Cardiac fibroblast (primary cell): ENCODE measurements at places on chromosomes 16 and 17.

GRCh38 chr17:50150354-50151040, at the start of gene PPP1R9B:
Gene PPP1R9B (minus strand): TSS chr17:50150677. CDS start chr17:50150513, 164 bp downstream.
- DNase-seq = no peak

- DNase-seq = no peak
Measured at GRCh38 chr17:64017381-64017980, 3.0 kb downstream of the ICAM2 start.

GRCh38 chr17:58310511-58311428, 17.8 kb downstream of the TSPOAP1 start:
- DNase-seq = no peak

DNA sequence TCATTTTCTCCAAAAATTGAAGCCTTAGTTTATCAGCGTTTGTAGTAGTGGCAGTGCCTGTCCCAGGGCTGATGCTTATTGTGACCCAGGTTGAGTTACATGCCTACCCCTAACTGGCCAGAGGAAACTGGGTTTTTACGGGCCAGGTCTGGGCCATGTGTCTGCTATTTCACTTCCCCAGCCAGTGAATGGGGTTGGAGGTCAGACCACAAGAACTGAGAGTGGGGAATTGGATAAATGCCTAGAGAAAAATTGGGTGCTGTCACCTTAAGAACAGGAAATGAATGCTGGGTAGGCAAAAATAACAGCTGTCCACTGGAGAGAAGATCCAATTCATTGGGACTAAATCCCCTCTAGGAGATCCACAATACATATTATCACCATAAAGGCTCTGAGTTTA, 5.2 kb downstream of the ADPRM start:
- DNase-seq = peak; percentile 55

DNA sequence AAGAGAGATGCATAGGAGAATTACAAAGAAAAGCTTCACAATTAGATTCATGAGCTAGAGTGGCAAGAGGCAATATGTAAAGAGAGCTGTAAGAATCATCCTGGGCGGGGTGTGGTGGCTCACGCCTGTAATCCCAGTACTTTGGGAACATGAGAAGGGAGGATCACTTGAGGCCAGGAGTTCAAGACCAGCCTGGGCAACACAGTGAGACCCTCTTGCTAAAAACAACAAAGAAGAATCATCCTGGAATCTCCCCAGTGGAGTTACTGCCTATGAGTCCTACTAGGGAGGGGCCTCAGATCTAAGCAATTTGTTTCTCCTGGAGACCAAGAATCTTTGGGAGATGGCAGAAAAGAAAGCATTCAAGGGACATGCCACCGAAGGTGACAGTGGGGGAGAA, 119.1 kb downstream of the HIC1 start:
- peak; percentile 34 for DNase-seq

GRCh38 chr17:57466017-57466471, 209.7 kb downstream of the MSI2 start:
- DNase-seq = no peak

DNA sequence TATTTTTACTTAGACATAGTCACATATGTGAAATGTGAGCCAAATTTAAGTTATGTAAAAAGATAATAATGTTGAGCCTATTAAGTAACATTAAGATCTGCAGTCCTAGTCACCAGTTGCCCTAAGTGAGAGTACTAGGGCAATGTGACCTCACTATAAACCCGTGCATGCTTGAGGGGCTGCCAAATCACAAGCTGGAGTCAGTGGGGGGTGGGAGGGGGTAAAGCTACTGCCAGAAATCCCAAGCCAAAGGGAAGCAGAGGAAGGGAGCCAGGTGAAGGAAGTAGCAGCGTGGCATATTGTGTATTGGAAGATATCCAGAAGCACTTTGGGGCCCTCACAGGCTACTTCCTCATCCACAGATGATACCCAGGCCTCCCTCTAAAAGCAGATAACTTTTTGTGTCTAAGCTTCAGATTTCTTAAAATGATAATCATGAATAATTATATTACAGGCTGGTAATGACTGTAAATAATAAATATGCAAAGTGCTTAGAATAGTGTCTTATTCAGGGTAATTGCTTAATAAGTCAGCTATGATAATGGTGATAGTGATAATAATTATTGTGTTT, 134.1 kb downstream of the CA10 start:
- DNase-seq = no peak

- DNase-seq = peak; percentile 57
Measured at GRCh38 chr17:74601944-74602572, 10.0 kb upstream of the CD300LD start.

GRCh38 chr17:49021095-49021767, 24.0 kb downstream of the IGF2BP1 start:
- peak; percentile 52 for DNase-seq

GRCh38 chr17:76149214-76149613, 8.2 kb upstream of the FOXJ1 start:
- no peak for DNase-seq

- peak; percentile 56 for DNase-seq
Measured at GRCh38 chr16:11871193-11871592, 19.9 kb upstream of the RSL1D1 start.

- DNase-seq = no peak
Measured at GRCh38 chr16:57949595-57950238, 21.2 kb downstream of the CNGB1 start.

DNA sequence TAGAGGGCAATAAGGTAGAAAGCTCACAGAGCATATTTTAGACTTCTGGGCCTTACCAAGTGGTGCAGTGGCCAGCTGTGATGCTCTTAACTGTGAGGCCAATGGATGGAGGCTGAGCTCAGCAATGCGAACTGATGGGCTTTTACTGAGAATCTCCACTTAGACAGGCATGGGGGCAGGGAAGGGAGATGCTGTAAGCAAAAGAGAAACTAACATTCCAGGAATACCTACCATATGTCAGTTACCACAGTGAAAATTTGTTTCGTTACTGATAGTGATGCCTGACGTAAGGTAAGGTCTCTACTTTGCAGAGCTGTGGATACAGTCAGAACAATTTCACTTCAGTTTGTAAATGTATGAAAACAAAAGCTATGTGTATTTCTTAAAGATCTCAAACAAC, 250.6 kb upstream of the ZFHX3 start:
- DNase-seq = peak; percentile 5

GRCh38 chr16:3214904-3215600, 19.9 kb downstream of the ZNF200 start:
- no peak for DNase-seq

- no peak for DNase-seq
Measured at GRCh38 chr16:17368951-17369350, 101.8 kb downstream of the XYLT1 start.

GRCh38 chr16:2428051-2428783, 1.0 kb upstream of the CCNF start:
- peak; percentile 32 for DNase-seq

GRCh38 chr16:10971560-10971961, 27.2 kb downstream of the CLEC16A start:
- DNase-seq = peak; percentile 92

DNA sequence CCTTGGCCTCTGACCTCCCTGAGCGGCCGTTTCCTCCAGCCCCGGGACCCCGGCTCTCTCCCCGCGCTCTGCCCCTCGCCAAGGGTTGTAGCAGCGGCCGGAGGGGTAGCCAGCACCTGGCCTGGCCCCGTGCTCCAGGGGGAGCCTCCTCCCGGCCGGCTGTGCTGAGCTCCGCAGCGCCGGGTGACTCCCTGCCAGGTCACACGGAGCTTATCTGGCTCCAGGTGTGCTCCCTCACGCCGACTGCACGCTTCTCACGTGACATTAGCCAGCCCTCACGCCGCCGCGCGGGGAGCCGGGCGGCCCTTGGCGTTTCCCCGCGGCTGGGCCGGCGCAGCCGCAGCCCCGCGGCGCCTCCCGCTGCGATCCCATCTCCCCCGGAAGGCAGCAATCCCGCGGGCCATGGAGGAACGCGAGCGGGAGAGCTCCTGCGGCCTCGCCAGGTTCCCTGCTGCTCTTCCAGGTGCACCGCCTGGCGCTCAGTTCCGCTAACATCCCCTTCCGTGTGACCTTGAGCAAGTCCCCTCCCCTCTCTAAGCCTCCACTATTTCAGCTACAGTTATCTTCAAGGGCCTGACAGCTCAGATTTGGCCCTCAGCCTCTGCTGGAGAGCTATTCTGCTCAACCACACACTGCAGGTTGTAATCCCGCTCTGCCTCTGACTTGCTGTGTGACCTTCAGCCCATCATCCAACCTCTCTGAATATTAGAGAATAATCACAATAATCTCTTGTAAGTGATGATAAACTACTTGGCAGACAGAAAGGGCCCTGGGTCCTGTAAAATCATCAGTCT, 3.4 kb downstream of the MYO18A start:
- DNase-seq = peak; percentile 47

- peak; percentile 80 for DNase-seq
Measured at GRCh38 chr16:85524630-85525419, 88.3 kb upstream of the GSE1 start.

GRCh38 chr17:9144502-9145249, 123.4 kb downstream of the NTN1 start:
- DNase-seq = no peak

DNA sequence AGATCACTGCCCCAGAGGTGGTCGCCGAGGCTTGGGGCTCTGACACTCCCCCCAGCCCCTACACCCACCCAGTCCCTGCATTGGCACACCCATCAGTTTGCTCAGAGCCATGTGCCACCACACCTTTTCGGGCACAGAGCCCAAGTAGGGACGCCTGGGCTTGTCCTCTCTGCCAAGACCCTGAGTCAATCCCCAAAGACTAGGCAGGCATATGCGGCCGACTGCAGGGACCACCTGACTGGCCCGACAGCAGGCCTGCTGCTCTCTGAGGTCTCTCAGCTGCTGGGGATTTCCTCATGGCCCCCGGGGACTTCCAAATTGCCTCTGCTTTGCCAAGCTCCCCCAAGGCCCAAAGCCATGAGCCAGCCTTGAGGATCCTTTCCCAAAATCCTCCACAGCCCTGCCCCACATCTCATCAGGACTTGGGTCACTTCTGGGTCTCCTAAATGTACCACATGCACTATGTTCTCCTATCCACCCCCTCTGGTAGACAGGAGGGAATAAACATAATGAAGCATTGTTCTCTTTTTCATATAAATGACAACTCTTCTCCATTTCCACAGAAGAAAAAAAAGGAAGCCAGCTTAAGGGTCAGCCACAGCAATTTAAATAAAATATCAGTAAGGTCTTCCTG, 30.6 kb downstream of the MYO18A start:
- peak; percentile 78 for DNase-seq

GRCh38 chr17:76566613-76566943, 19.1 kb downstream of the ST6GALNAC2 start:
- no peak for DNase-seq

DNA sequence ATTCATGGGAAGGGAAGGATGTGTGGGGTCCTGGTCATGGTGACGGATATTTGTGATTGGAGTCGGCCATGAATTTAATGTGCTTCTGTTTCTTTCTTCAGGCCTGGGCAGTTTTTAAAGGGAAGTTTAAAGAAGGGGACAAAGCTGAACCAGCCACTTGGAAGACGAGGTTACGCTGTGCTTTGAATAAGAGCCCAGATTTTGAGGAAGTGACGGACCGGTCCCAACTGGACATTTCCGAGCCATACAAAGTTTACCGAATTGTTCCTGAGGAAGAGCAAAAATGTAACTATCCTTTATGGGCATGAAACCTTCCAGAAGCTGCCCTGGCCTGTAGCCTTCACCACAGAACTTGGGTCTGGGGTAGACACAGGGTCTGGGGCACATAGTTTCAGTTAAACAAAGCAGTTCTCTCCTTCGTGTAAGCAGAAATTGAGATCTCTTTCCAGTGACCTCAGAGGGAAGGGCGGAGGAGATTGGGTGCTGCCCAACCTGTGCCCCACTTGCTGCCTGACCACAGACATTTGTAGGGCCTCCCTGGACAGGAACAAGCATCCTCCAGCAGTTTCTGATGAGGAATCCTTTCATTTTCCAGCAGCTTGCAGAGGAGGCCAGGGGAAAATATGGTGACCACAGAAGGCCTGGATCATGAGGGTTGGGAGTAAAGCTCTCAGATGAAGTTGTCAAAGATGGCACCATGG, 10.1 kb downstream of the IRF8 start:
- no peak for DNase-seq

DNA sequence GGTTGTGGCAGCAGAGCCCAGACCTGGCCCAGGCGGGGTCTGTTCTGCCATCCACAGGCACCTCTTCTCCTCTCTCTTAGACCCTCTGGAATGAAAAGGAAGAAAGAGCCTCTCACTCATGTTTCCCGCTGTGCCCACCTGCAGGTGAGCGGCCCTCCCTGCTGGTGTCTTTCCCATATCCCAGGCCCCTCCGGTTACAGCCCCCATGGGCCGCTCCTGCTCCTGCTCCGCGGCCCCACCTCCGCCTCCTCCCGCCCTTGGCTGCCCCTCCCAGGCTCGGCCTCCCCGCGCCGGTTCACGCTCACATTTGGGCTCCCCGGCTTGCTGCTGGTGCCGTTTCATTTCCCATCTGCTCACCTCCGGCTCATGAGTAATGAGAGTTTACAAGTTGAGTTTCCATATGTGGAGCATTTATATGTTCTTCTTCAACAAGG, 98.7 kb upstream of the SDK2 start:
- no peak for DNase-seq

GRCh38 chr16:17321824-17322223, 148.9 kb downstream of the XYLT1 start:
- peak; percentile 44 for DNase-seq

- no peak for DNase-seq
Measured at GRCh38 chr16:2439598-2439997, 10.4 kb downstream of the CCNF start.

DNA sequence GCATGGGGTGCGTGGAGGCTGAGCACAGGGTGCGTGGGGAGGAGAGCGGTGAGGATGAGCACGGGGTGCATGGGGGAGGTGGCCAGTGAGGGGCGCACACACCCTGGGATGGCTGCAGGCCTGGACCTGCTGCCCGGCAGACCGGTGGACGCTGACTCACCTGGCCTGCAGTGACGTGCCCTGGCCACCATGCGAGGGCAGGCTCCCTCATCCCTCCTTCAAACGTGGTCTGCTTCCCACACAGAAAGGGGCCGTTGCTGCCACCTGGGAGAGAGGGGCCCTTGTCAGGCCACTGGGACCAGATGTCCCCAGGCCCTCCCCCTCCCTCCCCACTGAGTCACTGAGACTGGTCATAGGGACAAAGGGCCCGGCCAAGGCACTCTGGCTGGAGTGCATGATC, 20.1 kb upstream of the APRT start:
- DNase-seq = peak; percentile 5

- no peak for DNase-seq
Measured at GRCh38 chr17:8630227-8630801, at the start of gene MYH10. Gene MYH10 (minus strand): TSS chr17:8630725. CDS start chr17:8623246, 7,479 bp downstream.

DNA sequence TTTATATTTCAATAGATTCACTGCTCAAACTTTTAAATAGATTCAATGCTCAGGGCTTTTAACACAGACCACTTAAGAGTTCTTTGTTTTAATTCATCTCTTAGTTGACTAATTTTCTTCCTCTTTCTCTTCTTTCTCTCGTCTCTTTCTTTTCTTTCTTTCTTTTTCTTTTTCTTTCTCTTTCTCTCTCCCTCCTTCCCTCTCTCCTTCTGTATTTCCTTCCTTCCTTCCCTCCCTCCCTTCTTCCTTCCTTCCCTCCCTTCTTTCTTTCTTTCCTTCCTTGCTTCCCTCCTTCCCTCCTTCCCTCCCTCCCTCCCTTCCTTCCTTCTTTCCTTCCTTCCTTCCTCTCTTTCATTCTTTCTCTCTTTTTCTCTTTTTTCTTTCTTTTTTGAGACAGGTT, 104.4 kb downstream of the LYRM1 start:
- DNase-seq = no peak

GRCh38 chr16:87681981-87682570, 79.8 kb downstream of the JPH3 start:
- DNase-seq = peak; percentile 74

- no peak for DNase-seq
Measured at GRCh38 chr16:29836623-29837022, 16.4 kb downstream of the MVP start.

- no peak for DNase-seq
Measured at GRCh38 chr16:66706506-66706880, 9.9 kb upstream of the CMTM4 start.

GRCh38 chr17:73593249-73593965, 50.8 kb downstream of the SDK2 start:
- no peak for DNase-seq
